ENCODE measurements at places on chromosomes 6 and 20.

DNA sequence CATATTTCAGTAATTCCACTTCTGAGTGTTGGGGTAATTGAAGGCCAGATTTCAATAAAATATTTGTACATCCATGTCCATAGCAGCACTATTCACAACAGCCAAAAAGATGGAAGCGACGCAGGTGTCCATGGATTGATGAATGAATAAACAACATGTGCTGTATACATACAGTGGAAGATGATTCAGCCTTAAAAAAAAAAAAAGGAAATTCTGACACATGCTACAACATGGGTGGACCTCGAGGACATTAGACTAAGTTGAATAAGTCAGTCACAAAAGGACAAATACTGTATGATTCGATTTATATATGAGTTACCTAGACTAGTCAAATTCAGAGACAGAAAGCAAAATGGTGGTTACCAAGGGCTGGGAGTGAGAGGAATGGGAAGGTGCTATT, 57.2 kb downstream of the TRAM2 start:
- DNase-seq, result no peak

- no peak for DNase-seq
These were observed 775 bp upstream of the TTLL2 start for GRCh38 chr6:167324111-167324510.

- no peak for DNase-seq
These were observed 222.1 kb upstream of the ARID1B start for GRCh38 chr6:156555116-156555515.

GRCh38 chr20:38843346-38843745, 37.8 kb downstream of the PPP1R16B start:
- DNase-seq, result no peak

GRCh38 chr20:18589941-18590674, 2.3 kb downstream of the DTD1 start:
- no peak for DNase-seq

Measured in activated naive CD4-positive, alpha-beta T cell (primary cell).